ENCODE measurements at places on chromosomes 3 and 15.

DNA sequence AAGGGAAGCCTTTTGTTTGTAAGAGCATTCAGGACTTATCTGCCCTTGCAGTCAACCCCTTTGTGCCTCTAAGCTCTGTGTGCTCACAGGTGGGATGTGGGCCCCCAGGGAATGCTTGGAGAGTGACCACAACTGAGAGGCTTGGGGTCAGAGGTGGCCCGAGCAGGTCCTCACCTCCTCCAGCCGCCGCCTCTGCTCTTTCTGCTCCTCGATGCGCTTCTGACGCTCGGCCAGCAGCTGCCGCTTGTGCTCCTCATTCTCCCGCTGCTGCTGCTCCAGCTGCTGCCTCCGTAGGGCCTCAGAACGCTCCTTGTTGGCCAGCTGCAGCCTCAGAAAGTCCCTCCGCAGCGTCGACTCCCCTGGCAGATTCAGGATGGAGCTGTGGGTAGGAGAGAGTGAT lies 130.8 kb upstream of the SLC2A2 start:
- DNase-seq = peak; percentile 61

DNA sequence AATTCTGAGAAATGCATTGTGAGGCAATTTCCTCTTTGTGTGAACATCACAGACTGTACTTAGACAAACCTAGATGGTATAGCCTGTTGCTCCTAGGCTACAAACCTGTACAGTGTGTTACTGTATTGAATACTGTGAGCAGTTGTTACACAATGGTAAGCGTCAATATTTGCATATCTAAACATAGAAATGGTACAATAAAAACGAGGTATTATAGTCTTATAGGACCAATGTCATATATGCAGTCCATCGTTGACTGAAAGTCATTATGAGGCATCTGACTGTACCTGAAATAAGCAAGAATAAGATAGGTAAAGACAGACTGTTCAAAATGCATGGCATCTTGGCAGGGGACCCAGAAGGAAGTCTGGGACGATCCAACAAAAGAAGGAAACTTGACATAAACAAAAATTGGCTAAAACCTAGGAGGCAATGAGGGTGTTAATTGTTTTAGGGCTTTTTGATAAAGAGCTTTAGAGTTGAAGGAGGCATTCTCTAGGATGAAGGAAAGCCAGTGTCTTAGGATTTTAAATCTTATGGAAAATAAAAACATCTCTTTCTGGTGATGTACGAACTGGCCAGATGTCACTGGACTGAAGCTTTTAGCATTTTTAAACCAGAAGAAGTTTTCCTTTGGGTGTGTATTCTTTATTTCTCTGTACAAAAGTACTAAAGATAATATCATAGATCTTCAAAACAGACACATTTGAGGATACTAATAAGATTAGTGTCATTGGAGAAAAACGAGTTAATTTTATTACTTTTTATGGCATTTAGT lies 9.2 kb upstream of the SPRED1 start:
- DNase-seq = no peak

- no peak for DNase-seq
Measured at GRCh38 chr15:64851503-64851840, 9.8 kb downstream of the PLEKHO2 start.

DNA sequence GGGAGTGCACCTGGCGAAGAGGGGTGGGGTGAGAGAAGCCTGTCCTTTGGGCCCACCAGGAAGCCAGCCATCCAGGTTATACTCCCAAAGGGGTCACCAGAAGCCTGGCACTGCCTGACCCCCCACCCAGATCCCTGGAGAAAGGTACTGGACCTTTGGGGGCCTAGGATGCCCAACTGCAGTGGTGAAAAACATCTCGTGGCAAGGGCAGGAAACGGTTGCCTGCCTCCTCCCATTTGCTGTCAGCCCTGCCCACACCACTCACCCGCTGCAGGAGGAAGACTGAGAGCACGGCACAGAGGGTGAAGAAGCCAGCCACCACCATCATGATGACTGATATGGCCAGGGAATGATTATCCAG lies 2.2 kb upstream of the ULK3 start:
- no peak for DNase-seq

DNA sequence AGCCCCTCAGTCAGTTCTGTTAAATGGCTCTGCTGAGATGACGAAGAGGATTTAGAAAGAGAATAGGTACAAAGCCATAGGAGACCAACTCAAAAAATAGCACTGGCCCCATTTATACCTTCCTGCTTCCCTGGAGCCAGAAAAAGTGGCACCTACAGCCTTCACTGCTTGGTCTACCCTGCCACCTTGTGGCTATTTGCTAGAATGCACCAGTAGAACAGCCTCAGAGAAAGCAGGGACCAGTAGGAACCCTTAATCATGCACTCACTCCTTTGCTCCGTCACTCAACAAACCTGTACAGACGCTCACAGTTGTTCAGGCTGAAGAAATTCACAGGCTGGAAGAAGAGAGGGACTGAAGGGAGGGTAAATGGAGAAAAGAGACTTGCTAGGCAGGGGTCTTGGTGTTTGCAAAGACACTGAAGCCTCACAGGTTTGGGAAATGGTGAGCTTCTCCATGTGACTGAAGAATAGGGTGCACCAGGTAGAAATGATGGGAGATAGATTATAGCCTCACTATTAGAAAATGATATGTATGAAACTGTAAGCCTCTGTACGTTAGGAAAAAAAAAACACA lies 12.1 kb upstream of the RTP2 start:
- peak; percentile 76 for DNase-seq

GRCh38 chr3:162353414-162353813 lies 856.8 kb downstream of the OTOL1 start:
- no peak for DNase-seq

DNA sequence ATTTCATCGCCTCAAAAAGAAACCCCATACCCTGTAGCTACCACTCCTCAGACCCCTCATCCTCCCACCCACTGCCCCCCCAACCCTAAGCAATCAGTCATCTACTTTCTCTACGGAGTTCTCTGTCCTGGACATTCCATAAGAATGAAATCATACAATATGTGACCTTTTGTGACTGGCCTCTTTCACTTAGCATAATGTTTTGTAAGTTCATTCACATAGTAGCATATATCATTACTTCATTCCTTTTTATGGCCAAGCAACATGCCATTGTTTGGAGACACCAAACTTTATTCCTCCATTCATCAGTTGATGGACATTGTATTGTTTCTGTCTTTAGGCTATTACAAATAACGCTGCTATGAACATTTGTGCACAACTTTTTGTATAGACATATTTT lies 64.2 kb downstream of the TNIK start:
- no peak for DNase-seq

DNA sequence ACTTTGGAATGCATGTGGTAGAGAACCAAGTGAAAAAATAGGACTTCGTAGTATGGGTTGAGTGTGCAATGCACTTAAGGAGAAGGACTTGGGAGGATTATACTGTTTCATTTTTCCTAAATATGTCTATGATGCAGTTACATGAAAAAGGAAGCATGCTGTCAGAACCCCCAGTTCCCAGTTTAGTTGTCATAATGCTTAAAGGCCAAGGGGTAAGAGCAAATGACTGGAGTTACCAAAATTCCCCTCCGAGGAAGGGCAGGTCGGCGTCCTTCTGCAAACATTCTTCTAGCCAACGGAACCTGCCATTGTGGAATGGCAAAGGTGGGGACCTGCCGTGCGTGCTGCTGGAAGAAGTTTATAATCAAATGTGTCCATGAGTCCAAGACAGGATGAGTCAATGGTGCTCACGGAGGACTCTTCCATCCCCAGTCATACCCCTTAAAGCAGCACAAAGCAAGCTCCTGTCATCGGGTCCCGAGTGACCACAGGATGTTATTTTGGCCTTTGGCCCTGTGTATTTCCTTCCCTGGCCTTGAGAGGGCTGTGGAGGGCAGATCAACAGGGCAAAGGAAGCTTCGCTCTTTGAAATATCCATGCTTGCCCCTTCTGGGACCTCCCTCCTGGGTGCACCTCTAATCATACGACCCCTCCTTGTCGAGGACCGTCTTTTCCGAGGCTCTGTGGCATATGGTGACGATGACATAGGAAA lies 93.2 kb downstream of the SLCO3A1 start:
- no peak for DNase-seq

GRCh38 chr3:56422316-56422715 lies 46.0 kb downstream of the ERC2 start:
- no peak for DNase-seq

DNA sequence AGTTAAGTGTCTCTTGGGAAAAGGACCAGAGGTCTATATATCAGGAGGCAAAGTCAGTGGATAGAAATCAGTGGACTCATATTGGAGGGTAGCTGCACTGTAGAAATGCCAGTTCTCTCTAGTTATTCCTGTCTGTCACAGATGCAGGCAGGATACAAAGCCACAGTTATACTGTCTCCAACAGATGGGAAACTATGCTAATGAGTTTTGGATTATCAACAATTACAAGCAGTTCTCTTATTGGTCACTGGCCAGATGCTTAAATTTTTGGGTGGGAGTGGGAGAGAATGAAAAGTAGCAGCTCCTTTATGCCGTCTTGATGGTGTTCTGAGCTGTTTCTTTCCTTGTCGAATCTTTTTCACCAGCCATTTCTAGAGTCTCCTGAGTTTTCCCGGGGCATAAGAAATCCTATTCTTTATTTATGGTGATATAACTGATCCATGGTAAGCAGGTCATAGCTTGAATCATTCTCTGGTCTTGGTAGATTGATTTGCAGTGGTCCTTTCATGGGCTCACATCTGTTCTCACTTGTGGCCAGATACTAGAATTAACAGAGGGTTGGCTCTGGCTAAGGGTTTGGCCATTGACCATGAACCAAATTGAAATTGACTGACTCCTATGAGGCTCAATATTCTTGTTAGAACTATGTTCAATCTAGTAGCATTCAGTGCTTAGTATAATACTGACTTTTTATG lies 44.6 kb upstream of the RBMS3 start:
- no peak for DNase-seq

DNA sequence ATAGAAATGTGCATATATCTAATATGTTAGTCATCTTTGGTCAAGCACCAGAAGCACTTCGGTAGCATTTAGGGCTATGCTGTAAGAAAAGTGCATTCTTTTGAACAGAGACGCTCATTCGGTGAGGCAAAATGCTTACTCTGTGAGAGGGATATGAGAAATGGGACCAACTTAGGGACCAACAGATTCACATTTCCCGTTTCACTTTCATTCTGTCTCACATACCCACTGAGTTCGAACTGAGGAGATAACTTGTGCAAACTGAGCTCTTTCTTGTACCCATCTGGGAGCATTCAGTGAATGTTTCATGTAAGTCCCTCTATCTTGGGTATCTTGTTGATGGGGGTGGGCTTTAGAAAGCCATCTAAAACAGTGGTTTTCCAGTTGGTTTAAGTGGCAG lies 135.3 kb downstream of the FEZF2 start:
- no peak for DNase-seq

GRCh38 chr3:151044706-151045105 lies 40.8 kb upstream of the MED12L start:
- DNase-seq = no peak

DNA sequence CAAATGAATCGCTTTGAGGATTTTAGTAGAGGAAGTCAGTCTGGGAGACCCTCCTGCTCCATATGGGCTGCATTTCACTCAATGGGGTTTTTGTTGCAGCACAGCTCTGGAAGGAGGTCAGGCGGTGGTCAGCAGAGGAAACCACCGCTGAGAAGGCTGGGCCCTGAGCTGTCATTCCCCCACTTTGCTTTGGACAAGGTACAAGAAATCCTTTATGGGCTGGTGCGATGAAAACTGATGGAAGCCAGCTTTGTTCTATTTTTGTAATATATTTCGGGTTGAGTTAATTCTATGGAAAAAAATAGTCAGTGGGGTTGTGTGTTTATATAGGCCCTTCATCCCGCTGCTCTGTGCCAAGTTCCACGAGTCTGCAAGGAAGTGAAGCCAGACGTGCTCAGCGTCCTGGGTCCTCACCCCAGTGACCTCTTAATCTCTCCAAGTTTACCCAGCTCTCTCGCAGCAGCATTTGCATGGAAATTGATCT lies 157.1 kb upstream of the TMC3 start:
- DNase-seq = peak; percentile 58

DNA sequence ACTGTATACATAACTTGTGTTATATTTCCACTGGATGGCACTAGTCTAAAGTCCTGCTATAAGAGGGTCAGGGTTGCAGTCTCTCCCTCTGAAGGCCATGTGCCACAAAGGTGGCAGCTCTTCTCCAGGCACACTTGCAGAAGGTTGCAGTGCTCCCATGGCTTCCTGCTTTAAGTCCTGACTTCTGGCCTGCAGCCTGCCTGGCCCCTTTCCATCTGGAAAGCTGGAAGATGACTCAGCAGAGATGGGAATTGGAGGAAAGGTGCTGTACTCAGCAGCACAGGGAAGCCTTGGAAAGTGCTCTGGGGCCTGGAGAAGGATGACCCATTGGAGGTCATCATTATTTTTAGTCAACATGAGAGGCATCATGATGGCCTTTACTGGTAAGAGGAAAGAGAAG lies 40.9 kb upstream of the MRPL3 start:
- DNase-seq = no peak

- DNase-seq = no peak
Measured at GRCh38 chr3:41690766-41691563, 270.9 kb downstream of the ULK4 start.

GRCh38 chr3:64489361-64490044 lies 198.3 kb downstream of the ADAMTS9 start:
- peak; percentile 93 for DNase-seq

GRCh38 chr15:89783861-89784685 lies 7.9 kb downstream of the MESP2 start:
- DNase-seq = no peak

DNA sequence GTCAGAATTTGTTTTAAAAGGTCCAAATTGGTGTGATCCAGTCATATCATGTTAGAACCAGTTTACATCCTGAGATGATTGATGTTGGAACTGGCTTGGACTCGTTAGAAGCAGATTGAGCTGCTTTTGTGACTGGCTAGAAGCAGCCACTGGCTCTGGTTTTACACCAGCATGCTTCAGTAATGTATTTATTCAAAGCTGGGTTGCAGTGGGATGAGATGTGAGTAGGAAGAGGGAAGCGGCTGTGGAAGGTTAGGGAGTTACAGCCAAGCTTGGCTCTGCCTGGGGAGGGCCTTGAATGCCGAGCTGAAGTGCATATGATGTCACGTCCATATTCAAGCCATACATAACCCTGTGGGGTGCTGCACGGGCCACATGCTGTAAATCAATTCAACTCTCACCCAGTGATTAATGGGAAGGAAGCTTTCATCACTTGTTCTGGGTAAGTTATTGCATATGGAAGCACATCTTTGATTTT lies 104.0 kb upstream of the SMAD3 start:
- DNase-seq = peak; percentile 30

- DNase-seq = no peak
Measured at GRCh38 chr3:149188494-149188893, 33.1 kb downstream of the CP start.

DNA sequence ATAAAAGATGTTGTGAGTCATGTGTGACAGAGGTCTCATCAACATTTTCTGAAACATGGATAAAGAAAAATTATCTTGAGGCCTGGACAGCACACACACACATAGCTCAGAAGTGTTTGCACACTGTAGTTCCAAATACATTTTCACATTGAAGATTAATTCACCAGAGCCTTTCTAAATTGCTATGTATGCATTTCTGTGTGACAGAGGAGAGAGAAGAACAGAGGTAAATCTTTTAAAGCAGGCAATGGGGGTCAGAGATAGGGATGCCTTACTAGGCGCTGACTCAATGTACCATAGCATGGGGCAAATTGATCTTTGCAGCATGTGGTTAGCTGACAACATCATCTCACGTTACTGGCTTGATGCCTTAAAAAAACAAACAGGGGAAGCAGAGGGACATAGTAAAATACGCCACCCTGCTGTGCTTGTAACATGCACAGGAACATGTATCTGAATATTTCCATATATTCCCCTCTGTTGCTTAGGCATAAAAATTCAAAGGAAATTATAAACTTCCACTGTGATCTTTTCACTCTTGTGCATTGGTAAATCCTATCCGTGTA lies 7.7 kb downstream of the POU1F1 start:
- DNase-seq = no peak

- DNase-seq = no peak
Measured at GRCh38 chr15:67548236-67548852, 5.8 kb downstream of the MAP2K5 start.

Data from ecto neural progenitor cell (in vitro differentiated cells).